NCI-H510A treated with DMSO at 0.1 percent for 48 hours (cell line): ENCODE measurements at places on chromosomes 3 and 15.

GRCh38 chr15:72554471-72555425 is 80.6 kb downstream of the ARIH1 start:
- no peak for DNase-seq

GRCh38 chr3:105610473-105610872 is 243.8 kb downstream of the ALCAM start:
- peak; percentile 15 for DNase-seq

DNA sequence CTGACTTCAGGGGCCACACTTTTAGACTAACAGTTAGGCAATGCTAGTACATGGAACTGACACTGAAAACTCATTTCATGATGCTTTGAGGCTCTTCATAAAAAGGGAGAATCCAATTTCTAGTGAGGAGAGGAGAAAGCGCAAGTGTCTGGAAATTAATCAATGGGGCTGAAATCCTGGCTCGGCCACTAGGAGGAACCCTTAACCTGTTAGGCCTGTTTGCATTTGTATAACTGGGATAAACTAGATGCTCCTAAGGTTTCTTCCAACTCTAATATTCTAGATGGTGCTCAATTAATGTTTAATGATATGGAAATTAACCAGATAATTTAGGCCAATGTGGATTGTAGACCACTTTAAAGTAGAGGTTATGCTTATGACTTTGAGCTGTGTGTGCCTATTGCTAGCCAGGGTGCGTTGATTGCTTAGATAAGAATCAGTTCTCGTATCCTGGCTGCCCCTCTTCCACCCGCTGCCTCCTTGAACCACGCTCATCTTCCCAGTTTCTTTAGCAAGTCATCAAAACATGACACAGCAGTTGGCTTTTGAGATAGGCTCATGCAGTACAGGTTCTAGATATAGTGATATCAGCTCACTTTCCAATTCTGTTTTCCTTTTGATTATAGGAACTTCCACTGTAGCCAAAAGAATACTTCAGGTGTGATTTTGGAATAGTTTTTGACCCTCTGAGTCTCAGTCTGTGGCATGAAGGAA is 16.8 kb upstream of the CRBN start:
- peak; percentile 2 for DNase-seq

DNA sequence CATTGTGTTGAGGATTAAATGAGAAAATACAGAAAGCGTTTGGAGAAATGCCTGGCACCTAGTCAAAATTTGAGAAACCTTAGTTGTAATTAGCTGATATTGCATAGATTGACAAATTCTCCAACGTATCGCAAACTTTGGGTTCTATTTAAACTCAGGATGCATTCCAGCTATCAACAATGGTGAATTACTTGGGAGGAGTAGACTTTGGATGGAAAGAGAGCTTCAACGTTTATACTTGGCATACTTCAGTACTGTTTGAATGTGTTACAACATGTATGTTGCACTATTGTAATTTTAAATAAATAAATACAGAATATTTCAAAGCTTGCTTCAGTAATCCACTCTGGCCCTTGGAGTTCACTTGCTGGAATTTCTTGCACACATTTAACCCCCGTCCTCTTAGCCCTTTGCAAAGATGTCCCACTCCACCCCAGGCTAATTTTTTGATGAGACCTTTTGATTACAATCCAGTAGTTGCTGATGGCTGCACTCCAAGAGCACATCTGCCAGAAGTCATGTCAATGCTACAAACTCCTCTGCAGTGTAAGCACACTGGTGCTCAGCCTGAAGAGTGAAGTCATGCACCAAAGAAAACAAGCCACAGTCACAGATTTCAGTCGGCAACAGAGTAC is 4.7 kb upstream of the DIS3L start:
- DNase-seq = no peak

DNA sequence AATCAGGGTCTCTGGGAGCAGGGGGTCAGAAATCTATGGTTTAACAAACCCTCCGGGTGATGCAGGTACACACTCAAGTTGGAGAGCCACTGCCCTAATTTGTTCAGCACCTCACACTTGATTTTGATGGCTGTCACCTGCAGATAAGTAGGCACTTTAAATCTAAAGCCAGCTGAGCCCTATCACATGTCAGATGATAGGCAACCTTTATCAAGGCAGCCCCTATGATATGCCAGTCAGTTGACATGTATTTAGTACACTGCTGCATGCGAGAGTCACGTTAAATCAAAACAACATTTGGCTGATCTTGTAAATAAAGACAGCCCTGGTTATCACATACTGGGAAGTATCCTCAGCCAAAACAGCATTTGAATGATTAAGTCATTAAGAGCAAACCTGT is 104.4 kb upstream of the MCTP2 start:
- DNase-seq = peak; percentile 18

- DNase-seq = no peak
Observed at GRCh38 chr3:112078125-112079083, 7.8 kb upstream of the C3orf52 start.

- no peak for DNase-seq
Observed at GRCh38 chr15:48851956-48852355, 26.0 kb upstream of the EID1 start.

DNA sequence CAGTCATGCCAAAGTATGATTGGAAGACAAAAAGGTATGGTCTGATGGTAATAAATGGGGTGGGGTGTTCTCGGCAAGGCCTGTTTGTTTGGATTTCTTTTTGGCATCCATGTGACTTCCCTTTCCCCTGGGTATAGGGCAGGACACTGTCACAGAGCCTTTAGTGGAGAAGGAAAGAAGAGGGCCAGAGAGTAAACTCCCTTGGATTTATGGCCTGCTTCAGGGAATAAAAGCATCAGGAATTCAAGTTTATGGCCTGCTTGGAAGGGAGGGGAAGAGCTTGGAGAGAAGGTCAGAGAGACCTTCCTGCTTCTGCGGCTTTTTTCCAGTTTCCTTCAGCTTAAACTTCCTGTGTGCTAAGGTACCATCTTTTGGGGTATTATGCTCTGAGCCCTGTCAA is 179.4 kb upstream of the ADAMTS9 start:
- DNase-seq = no peak

- DNase-seq = no peak
Observed at GRCh38 chr3:5319454-5319853, 131.9 kb downstream of the EDEM1 start.

GRCh38 chr3:30286007-30286669 is 320.3 kb upstream of the TGFBR2 start:
- DNase-seq = no peak

DNA sequence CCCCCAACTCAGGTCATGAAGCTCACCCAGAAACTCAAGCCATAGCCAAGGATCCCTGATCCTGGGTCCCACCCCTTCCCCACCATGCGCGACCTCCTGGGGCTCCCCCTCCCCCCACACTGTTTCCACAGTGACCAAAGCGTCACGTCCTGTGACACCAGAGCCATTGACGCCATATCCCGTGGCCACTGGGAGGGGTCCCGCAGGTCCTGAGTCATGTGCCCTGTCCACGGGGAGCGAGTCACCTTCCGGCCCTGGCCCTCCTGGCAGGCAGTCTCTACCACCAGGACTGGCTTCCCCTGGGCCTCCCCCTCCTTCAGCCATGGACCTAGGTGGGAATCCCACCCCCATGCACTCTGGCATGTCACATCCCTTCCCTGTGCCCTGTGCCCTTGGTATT is 15.6 kb downstream of the SEMA3F start:
- no peak for DNase-seq

DNA sequence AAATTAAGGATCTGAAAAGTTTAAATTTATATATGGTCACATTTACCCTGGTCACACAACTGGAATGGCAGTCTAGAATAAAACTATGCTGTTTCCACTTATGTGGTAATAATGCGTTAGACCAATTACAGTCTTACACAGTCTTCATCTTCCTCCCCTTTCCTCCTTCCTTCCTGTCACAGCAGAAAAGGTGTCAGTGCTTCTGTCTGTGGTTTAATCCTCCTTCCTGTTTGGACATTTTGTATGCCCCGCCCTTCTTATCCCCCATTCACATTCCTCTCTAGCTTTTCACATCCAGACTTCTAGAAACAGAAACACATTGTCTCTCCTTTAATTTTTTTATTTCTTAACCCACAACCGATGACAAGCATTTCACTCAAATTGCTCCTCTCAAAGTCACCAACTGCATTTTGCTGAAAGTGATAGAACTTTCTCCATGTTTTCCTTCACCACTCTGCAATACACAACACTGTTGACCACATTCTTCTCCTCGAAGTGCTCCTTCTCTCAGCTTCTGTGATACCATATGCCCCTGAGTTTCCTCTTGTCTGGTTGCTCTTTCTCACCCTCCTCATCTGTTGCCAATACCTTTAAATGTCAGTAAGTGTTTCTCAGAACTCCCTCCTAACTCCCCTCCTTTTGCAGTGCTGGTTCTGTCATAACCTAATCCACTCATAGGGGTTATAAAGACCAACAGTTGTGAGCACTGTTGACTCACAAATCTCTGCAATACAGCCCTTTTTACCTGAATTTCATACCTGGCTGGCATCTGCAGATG is 271.6 kb downstream of the UBE2E2 start:
- DNase-seq = no peak

DNA sequence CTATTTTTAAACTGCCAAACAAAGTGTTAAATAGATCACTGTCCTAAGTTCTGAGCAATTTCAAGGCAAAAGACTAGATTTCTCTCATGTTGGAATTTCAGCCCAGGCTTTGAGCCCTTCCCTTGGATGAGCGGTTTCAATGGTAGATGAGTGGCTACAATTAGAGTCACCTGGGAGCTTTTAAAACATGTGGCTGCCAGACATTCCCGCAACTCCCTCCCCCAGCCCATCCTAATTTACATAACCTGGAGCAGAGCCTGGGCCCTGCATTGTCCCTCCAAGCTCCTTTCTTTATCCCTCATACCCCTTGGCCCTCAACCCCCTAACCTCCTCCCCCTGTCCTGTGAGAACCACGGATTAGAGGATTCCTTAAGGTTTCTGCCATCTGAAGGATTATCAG is 357.5 kb upstream of the UMPS start:
- no peak for DNase-seq

GRCh38 chr3:76051145-76051544 is 265.8 kb upstream of the ZNF717 start:
- no peak for DNase-seq

DNA sequence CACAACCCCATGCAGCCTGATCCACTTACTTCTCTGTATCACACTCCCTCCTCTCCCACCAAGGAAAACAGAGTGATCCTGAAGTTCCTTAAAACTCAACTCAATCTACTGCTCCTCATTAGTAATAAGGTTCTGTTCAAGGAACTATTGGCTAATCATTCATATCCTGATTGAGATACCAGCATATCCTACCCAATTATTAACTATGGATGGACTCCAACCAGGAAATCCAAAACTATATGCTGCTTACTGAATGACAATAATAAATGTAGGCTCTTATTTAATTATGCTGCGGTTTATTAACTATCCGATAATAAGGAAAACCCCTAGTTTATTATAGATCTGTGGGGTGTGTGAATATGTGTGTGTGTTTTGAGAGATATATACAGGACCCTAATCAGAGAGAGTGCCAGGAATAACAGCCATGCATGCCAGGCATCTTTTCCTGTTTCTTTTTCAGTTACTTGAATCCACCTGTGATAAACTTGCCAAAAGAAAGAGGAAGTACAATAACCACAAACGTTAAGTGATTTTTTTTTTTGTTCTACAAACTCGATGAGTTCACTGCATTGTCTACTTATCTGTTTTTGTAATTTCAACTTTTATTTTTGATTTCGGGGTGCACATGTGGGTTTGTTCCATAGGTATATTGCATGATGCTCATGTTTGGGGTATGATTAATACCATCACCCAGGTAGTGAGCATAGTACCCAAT is 1031.7 kb upstream of the CFAP20DC start:
- no peak for DNase-seq

DNA sequence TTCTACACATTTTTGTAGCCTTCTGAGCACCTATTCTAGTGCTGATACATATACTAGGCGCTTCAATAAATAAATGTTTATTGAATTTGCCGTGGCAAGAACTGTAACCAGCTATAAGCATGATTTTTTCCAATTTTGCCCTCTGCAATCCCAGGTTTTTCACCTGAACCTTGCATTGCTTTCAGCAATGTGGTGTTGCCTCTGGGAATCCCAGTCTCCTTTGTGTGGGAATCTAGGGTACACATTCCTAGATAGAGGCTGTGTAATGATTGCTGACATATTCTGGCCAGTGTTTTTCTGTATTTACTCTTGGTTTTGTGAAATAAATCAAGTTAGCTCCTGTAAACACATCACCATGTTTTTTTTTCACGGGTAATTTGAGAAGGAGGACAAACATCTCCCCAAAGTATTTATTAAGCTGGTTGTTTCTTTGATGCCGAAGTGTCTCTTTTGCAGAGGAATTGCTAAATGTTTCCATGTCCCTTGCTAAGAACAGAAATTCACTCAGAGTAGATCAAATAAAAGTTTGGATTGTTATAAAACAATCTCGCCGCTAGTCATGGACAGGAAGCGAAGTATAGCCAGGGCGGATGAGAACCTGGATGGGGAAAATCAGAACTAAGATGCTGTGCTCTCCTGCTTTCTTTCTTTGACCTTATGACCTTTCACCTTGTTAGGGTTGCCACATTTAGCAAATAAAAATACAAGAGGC is 1.2 kb downstream of the CFAP91 start:
- DNase-seq = no peak

DNA sequence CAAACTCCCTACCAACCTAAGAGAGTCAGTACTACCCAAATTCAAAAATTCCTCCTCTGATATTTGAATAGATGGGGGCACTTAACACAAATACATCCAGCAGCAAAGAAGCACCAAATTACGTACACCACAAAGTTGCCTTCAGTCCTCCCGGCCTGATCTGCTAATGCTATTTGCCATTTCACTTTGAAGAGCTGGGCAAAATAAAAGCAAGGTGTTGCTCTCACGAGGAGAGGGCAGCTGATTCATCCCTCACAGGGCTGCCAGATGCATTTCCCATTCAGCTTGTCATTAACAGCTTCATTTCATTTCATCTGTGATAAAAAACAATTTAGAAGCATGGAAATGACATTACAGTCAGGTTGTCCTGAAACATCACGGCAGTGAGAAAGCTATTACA is 283.4 kb upstream of the VEPH1 start:
- DNase-seq = no peak

GRCh38 chr3:112459750-112460149 is 39.5 kb downstream of the BTLA start:
- no peak for DNase-seq

DNA sequence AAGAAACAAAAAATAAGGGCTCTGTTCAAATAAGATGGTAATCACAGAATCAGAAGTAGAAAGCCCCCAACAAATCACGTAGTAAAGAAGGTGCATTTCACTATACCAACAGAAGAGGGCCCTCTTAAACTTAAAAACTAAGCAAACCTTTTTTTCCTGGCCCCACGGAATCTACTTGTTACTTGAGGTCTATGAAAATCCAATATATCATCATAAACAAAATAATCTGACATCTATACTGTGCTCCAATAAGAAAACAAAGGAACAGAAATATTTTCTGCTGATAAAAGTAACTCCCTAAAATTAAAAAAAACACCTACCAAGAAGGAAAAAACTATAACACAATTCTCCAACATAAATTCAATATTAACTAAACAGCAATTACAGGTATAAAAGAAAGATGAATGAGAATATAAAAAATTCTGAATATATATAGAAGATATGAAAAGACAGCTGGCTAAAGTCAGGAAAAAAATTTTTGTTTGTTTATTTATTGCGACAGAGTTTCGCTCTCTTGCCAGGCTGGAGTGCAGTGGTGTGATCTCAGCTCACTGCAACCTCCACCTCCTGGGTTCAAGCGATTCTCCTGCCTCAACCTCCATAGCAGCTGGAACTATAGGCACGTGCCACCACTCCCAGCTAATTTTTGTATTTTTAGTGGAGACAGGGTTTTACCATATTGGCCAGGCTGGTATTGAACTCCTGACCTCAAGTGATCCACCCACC is 81.8 kb downstream of the CLASP2 start:
- DNase-seq = peak; percentile 59
